ENCODE measurements at places on chromosomes 7 and 10.
A peak's percentile ranks its signal among the peaks of the same experiment; 100 is the strongest.

GRCh38 chr7:7529328-7529727 lies 6.3 kb downstream of the COL28A1 start:
- DNase-seq: no peak

DNA sequence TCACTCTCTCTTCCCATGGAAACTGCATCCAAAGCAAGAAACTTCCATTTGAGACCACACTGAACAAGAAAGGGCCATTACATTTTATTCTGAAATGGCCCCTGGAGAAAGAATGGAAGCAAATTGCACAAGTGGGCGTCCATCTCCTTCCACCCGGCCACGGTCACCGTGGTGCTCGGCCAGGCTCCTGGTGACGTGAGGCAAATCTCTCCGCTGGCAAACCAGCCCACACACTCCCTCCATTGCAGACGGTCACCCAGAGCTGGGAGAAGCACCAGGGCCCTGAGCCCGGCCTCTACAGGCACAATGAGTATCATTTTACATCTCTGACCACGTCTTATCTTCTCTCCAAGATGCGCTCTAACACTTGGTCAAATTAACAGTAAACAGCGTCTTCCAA lies 126.1 kb upstream of the FAM20C start:
- DNase-seq: no peak

GRCh38 chr10:51117053-51117660 lies 42.9 kb downstream of the PRKG1 start:
- DNase-seq: no peak

GRCh38 chr7:144786522-144786921 lies 49.3 kb downstream of the TPK1 start:
- no peak for DNase-seq

GRCh38 chr7:99558306-99559174 lies at the start of gene ZNF655:
ZNF655 (plus strand) TSS chr7:99558642; CDS start chr7:99560560, 1,918 bp downstream.
- DNase-seq: peak; percentile 96

GRCh38 chr7:95804052-95804451 lies 31.7 kb downstream of the DYNC1I1 start:
- DNase-seq: no peak

GRCh38 chr7:152876749-152877148 lies 117.2 kb downstream of the ACTR3B start:
- DNase-seq: no peak

DNA sequence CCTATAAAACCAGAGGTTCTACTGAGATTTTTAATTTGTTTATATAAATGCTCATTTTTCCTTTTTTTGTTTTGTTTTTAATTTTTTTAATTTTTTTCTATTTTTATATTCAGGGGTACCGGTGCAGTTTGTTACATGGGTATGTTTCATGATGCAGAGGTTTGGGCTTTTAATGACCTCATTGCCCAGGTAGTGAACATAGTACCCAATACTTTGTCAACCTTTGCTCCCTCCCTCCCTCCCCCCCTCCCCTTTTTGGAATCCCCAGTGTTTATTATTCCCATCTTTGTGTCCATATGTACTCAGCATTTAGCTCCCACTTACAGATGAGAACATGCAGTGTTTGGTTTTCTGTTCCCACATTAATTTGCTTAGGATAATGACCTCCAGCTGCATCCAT lies 94.4 kb upstream of the NEBL start:
- no peak for DNase-seq

GRCh38 chr10:101260764-101261481 lies 31.7 kb upstream of the LBX1 start:
- no peak for DNase-seq

DNA sequence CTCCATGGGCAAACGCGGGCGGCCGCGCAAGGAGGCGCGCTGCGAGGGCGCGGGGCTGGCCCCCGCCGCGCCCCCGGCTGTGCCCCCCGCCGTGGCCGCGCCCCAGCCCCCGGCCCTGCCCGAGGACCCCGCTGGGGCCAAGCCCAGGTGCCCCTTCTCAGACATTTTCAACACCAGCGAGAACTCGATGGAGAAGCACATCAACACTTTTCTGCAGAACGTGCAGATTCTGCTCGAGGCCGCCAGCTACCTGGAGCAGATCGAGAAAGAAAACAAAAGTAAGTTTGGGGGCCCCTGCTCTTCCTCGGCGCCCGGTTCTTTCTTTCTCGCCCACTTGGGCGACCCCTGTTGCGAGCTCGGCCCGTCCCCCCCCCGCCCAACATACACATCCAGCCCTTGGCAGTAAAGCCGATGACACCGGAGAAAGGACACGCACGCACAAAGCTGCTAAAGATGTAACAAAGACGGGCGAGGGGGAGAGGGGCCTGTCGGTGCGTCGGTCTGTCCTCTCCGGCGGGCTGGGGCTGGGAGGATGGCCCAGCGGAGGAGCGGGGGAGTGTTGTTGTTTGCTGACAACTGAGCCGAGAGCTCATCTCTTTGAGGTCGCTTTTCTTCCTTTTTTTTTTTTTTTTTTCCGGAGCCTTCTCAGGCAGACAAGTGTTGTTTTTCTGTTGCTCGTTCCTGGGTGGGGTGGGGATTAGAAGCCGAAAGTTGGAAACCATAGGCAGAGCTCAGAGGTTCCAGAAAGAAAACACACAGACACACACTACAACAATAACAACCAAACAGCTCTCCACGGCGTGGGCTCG lies 604 bp downstream of the MXI1 start:
- DNase-seq: peak; percentile 65

DNA sequence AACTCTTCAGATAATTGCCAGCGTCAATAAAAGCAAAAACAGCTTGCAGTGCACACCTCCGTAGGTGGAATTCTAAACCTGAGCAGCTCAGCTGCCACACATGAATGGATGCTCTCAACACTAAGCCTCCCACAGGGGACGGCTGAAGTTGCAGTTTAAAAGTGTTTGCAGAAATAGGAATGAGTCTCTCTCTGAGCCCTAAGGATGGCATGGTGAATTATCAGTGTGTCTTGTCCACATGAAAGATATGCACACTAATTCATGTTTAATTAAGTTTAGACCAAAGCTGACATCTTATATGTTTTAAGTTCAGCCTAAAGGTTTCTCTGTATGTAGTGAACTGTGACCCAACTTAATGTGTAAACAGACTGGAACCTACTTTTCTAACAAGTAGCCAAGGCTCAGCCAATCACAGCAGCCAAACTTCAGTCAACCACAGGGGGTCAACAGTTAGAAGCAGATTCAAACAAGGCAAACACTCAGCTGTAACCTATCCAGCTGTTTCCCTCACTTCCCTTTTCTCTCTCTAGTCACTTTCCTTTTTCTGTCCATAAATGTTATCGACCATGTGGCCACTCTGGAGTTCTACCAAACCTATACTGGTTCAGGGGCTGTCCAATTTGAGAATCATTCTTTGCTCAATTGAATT lies 38.1 kb downstream of the CTTNBP2 start:
- no peak for DNase-seq

GRCh38 chr10:16470747-16471146 lies 33.9 kb downstream of the PTER start:
- DNase-seq: no peak

DNA sequence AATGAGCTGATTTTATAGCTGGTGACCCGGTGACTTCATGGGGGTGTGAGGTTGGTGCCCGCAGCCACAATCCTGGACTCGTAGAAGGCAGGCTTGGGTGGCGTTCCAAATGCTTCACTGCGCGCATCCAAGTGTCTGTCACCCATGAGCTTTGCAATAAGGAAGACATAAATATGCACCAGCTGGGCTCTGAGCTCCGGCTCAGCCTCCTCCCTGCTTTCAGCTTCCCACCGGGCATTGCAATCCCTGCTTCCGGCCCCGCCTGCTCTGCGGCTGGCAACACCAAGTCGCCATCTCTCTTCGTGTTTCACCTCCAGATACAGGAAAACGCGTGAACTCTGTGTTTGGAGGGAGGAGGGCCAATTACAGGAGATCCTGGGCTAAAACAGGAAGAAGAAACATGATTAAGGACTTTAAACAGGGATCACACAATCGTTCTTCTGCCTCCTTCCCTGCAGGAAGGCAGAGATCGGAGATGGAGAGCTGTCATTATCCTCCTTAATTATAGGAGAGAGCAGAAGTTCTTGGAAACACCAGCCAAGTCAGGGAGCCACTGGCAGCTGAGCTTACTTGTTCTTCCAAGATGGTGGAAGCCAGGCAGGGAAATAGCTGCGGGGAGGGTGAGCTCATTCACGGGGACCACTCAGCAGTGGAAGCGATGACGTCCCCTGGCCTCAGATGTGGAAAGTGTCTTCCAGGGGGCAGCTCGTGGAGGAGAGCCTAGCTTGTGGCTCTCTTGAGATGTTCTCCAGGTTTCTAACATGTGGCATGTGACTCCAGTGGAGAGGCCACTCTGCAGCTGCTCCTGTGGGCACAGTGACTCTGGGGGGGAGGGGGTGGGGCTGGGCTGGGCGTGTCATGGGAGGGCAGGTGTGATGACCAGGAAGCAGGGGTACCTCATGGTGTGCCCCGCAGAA lies 134.9 kb downstream of the CAMK1D start:
- DNase-seq: peak; percentile 74

DNA sequence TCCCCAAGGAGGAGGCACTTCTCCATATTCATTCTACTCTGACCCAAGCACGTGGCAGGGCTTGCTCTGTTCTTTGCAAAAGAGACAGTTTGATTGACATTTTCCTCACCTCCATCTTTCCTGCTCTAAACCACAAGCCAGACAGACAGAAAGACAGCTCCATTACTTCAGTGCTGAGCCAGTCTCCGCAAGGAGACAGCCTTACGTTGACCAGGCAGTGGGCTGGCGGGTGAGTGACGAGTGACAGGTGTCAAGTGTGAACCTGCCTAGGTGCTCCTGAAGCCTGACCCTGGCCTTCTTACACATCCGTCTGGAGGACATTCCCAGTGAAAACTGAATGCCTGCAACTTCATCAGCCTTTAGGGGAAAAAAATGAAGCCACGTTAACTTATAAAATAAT lies 314.6 kb downstream of the TNS3 start:
- DNase-seq: no peak

DNA sequence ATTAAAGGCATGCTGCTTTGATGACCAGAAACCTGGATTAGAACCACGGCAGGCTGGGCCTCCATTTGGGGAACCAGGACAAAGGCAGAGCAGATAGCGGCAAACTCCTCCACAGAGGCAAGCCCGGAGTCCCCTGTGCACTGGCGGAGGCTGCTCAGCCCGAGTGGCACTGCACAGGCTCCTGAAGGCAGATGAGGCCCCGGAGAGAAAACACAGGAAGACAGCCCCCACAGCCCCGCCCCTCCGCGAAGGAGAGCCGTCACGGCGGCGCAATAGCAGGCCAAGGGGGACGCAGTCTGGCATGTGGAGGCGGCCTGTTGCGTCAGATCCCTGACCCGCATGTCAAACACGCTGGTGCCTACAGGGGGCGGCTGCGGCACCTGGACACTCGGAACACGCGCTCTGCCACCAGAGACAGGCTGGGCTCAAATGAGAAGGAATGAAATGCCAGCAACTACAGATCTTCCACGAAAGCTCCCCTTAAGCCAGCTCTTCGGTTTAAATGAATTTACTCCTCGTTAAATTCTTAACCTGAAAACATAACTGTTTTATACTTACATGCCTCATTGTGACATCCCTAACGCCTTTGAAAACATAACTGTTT lies 128.5 kb downstream of the MAD1L1 start:
- peak; percentile 88 for DNase-seq

DNA sequence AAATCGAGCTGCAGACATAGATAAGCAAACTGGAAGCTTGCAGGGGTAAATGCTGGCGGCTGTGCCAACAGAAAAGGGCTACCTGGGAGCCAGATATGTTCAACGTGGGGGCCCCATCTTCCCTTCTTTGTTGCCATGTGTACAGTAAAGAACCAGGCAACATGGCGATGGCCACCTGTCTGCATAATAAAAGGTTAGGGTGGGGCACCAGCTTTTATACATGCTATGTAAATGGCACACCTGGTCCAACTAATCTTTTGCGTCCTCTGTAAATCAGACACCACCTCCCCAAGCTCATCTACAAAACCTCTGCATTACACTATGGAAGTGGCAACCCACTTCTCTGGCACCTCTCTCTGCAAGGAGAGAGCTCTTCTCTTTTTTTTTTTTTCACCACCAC lies 13.9 kb downstream of the BUD31 start:
- DNase-seq: no peak

DNA sequence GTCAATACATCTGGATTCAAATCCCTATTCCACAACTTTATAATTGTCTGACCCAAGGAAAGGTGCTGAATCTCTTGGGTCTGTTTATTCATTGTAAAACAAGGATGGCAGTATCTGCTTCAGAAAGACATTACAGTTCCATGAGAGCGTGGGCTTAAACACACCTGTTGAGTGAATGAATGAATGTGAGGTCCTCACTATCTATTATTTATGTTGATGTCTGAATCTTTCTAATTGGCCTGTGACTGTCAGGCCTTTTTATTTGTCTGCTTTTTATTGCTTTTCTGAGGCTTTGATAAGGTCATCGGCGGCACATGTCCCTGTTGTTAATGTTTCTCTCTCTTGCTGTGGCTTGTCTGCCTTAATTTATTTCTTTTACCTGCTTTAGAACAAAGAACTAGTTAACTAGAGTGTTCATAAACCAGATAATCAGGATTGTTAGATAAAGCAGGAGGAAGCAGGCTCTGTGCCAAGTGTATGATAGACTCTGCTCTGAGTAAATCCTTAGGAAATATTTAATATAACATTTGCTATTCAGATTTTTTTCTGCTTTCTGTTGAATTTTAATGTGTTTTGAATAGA lies 42.3 kb upstream of the CYCS start:
- no peak for DNase-seq

GRCh38 chr10:102102421-102102820 lies 17.7 kb downstream of the LDB1 start:
- DNase-seq: no peak

DNA sequence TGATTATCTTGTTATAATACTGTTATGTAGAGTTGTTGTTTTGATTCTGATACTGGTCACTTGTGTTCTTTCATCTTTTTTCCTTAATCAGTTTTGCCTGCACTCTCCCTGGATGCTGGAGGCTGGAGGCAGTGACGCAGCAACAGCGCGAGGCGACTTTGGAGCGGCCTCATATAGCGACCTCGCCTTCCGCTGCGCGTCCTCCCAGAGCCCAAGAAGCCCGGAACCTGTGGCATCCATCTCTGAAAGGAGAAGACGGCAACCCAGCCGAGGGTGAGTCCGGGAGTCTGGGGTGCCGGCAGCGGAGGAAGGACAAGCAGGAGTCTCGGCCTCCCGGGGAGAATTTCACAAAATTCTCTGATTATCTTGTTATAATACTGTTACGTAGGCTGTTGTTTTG lies 161.2 kb downstream of the ZNF33B start:
- DNase-seq: no peak

DNA sequence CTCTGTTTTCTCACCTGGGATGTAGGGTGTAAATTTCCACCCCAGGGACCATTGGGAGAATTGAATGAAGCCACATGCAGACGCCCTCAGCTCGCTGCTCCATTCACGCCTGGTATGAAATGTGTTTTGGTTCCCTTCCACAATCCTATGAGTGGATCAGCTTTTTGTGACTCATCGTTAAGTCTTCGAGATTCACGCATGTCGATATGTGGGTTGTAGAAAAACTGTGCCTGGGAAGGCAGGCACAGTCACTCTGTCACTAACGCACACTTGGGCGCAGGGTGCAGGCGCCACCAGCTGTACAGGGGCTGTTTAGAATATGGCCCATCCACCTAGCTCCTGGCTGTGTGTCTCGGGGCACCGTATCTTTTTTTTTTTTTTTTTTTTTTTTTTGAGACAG lies 64.2 kb upstream of the SH2B2 start:
- DNase-seq: no peak
